ENCODE measurements at places on chromosomes 7 and 10.

DNA sequence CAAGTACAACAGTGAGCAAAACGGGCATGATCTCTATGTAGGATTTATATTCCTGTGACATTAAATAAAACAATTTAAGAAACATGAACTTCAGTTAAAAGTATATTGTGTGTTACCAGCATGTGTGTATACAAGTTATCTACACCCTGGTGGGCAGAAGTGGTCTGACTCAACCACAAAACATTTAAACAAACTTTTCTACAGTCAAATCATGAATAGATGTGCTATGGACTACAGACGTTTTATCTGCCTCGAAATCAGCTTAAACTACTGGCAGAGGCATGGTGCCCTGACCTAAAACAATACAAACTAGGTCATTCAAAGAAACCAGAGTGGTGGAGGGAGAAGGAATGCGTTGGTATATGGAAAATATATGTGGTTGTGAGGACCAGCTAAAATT lies 3.6 kb downstream of the ARL3 start:
- no peak for DNase-seq

DNA sequence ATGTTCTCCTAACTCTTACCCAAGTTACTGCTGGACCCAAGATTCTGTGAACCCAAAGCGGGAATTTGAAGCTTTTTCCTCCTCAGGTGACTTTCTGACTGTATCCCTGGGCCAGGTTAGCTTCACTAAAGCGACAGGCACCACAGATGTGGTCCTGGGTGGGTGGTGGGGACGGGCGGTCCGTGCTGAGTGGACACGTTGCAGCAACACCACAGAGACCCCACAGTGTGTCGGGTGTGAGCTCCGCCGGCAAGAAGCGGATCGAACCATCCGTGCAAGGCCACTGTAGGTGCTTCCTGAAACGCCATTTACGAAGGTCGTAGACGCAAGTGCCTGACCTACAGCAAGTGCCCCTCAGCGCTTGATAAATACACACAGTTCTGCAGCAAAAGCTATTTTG lies 325.9 kb downstream of the ADARB2 start:
- DNase-seq = no peak

DNA sequence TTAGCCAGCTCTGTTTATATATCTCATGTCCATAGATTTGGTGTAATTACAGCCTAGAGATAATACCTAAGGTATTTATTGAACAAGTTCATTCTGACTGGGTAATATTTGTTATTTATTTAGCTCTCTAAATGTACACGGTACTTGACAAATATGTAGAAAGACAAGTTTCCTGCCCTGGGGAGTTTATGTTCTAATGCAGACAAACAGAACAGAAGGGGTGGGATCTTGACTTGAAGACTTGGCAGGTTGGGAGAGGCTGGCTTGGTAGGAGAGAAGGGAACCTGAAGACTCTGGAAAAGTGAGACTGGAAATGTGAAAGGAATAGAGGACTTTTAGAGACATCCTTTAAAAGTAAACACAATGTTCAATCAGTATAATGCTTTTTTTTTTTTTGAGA lies 97.7 kb upstream of the CDK6 start:
- DNase-seq = no peak

DNA sequence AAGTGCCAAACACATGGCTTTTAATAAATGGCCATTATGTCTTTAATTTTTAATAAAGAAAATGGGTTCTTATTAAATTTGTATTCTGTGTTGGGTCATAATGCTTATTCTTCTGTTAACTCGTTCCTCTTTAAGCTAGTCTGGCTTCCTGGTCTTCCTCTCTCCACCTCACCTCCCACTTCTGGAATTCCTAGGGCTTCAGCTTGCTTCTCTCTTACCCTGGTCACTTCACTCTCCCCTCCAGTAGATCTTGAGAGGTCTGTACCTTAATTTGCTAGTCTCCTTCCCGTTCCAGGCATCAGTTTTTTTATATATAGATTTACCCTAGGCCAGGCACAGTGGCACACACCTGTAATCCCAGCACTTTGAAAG lies 111.2 kb downstream of the RALA start:
- no peak for DNase-seq

DNA sequence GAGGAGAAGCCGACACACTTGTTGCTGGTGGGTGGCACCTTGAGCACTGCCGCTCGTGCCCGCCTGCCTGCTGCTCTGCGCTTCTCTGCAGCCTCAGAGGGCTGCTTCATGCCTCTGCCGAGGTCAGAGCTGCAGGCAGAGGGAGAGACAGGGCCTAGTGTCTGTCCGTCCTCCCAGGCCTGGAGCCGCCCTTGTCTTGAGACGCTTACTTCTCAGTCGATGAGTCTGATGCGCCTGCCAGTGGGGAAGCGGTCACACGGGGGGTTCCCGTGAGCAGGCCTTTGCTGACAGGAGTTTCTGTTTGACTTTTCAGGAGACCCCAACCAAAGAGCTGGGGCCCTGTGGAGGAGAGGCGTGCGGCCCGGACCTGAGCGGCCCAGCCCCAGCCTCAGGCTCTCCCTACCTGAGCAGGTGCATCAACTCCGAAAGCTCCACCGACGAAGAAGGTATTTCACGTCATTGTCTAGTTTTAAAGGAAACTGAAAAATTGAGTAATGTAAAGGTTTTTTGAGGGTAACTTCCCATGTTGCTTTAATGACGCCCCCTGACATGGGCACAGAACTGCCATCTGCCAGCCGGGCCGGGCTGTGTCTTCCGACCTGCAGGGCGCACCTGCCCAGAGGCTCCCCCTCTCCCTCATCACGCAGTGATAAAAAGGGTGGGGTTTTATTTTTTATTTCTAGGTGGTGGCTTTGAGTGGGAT lies 7.8 kb upstream of the BHLHA15 start:
- DNase-seq = no peak

- DNase-seq = no peak
Observed at GRCh38 chr7:13717031-13717430, 272.4 kb downstream of the ETV1 start.
